ENCODE measurements at places on chromosomes 3 and 15.
A peak's percentile ranks its signal among the peaks of the same experiment; 100 is the strongest.

DNA sequence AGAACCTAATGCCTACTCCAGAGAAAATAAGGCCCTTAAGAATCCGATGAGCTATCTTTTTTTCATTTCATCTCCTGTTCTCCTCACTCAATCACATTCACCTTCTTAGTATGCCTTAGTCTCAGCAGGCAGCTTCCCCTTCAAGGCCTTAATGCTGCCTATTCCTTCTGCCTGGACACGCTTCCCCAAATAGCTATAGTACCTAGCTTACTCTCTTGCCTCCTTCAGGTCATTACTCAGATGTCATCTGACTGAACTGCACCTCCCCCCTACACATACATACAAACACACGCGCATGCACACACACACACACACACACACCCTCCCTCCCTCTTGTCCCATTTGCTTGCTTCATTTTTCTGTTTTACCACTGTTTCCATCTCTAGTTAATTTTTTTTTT is 191.5 kb upstream of the MLF1 start:
- no peak for DNase-seq

DNA sequence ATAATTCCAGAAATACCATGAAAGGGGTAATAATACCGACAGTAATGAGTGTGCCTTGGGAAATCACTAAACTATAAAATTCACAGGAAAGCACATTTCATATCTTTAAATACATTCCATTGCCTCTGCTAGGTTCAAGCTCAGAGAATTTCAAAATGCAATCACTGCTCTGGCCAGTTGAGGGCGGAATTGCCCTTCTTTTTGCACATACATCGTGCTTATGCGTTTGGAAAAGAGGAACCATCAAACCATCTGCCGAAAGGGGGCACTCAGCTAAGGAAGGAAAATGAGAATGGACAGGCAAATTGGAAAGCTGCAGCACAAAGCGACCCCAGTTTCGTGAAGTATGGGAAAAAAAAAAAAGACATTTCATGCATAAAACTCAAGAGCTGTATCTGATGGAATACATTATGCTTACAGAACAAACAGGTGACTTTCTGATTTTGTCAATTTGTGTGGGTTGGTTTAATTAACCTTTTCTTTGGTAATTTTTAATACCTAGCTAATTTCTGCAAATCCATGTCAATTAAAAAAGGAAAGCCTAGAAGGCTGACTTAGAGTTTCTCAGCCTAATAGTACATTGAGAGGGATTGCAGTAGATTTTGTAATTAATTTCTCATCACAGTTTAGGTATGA is 61.4 kb downstream of the TUSC7 start:
- peak; percentile 21 for DNase-seq

GRCh38 chr3:183116025-183116614 is 16.8 kb upstream of the MCCC1 start:
- no peak for DNase-seq

- DNase-seq = no peak
These were observed 352 bp downstream of the CHRD start for GRCh38 chr3:184380185-184380626.

DNA sequence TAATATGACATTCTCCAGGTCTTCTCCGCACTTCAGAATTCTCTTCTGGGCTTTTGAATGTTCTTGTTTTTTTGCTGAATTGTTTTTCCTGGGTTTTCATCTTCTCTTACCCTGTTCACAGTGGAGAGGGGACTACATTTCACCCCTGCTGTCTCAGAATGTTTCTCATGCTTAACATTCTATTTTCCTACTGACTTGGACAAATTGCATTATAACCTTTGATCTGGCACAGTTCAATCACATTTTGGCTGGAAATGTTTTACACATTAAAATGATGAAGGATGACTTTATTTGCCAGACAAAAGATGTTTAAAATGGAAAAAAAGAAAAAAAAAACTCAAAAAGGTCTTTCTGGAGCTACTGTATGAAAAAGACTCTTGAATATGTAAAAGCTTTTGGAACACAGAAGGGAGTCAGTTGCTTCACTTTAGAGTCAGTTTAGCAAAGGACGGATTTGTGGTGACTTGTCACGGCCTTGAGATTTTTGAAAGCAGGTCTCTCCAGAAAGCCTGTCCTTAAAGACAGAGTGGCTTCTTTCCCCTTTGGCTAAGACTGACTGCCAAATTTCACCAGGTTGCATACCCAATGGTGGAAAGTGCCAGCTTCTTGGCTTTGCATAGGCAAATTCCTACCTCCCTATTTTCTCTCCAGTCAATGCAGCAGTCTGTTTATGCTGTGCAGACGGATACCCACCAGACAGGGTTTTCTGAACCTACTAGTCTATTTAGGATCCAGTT is 401.0 kb upstream of the TBL1XR1 start:
- no peak for DNase-seq

GRCh38 chr3:127585163-127585812 is 5.2 kb downstream of the TPRA1 start:
- DNase-seq = no peak

DNA sequence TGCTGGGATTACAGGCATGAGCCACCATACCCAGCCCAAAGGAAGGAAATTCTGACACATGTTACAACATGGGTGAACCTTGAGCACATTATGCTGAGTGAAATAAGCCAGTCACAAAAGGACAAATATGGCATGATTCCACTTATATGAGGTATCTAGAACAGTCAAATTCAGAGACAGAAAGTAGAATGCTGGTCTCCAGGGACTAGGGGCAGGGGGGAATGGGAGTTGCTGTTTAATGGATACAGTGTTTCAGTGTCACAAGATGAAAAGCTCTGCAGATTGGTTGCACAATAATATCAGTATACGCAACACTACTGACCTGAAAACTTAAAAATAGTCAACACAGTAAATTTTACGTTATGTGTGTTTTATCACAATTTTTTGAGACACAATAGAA is 4.1 kb downstream of the SPATA12 start:
- no peak for DNase-seq

DNA sequence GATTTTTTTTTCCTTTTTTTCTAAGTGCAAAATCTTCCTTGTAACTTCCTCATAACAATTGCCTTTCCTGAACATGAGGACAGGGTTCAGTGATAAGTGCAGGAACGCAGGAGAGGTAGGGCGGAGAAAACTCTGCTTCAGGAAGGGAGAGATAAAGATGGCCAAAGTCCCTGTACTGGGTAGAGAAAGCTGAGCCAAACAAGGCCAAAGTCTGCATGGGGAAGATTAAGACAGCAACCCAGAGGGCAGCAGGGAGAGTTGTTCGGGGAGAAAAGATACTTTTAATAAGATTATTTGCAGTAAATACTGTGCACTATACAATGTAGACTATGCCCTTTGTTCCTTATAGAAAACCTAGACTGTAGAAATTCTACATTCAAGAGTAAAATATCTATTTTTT is 55.4 kb upstream of the LRRFIP2 start:
- DNase-seq = no peak

- DNase-seq = no peak
These were observed 155.6 kb downstream of the SEMA6D start for GRCh38 chr15:47872869-47873432.

DNA sequence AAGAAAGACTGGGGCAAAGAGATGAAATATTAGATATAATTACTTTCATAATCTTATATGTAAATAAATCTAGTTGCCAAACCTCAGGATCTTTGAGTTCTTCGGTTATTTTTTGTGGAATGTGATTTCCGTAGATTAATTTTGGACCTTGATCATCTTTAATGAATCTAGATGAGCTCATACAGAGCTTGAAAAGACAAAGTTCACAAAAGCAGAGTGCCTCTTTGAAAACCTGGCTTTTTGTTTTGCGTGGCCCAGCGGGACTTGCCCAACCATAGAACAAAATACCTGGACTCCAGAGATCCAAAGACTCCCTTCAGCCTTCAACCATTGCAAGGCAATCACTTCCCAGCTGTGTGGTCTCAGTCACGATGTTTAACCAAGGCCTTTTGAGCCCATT is 54.8 kb upstream of the CHST2 start:
- no peak for DNase-seq

DNA sequence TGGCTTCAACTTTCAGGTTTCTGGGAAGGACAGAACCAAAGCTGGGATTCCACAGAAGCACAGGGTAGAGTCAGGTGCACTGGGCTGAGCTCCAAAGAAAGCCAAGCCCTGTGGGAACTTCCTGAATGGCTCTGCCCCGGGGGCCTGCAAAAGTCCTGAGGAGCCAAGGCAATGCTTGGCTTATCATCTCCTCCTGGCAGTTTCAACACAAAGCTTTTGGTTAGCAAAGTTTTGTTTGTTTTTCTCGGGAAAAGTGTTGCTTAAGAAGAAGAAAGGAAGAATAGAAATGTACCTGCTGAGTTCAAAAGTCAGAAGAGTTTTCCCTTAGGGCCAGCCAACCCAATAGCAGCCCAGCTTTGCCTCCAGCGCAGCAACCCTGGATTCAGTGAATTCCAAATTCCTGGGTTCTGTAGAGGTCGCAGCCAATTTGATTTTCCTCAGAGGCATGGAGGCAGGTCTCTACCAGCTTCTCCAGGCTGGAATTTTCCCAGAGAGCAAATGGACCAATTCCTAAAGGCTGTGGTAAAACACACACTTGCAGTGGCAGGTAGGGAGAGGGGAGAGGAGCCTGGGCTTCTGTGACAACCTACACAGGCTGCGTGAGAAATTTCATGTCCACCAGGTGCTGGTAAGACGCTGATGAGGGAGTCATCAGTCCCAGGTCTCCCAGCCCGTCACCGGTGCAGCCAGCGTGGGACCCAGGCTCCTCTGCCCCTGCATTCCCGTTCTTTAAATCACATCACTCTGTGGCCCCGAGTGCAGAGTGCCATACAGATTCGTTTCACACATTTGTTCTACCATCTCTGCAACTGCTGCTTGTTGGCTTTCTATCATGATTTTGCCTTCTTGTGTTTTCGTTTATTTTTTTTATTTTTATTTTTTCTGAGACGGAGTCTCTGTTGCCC is 54.3 kb upstream of the SNRPA1 start:
- DNase-seq = no peak

DNA sequence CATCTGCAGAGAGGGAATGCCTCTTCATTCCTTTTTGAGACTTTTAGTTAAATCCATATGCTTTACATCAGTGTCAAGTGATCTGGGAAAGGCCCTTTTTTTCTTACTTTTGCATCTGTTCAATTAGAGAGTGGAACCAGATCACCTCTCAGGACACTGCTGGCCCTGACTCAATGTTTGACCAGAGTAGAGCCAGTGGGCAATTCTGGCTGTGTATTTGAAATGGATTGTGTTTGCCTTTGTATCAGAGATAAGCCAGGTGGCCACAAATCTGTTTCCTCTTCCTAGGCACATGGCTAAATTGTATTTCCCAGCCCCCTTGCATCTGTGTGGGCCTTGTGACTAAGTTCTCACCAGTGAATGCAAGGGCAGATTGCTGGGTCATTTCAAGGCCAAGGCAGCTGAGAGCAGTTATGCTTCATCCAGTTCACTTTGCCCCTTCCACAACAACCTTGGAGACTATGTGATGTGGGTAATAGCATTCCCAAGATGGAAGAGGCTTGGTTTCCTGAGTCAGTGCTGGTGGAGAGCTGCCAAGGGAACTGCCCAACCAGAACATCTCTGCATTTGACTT is 75.6 kb upstream of the CACNA2D3 start:
- no peak for DNase-seq

DNA sequence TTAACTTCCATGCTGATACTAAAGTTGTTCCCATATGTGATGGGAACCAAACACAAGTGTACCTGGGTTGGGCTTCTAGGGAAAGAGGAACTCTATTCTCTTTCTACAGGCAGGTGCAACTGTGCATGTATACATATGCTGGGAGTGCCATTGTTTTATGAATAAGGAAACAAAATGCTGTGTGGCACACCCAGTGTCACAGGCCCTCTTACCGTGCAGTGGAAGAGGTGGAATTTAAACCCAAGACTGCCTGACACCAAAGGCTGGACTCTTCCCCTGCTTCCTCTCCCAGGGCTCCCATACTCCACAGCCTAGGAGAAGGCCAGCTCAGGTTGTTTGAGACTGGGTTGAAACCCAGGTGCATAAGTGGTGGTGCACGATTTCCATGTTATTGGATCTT is 1.9 kb upstream of the FETUB start:
- DNase-seq = no peak

GRCh38 chr3:113234688-113235260 is 23.4 kb downstream of the BOC start:
- DNase-seq = no peak

GRCh38 chr3:152797751-152798432 is 37.0 kb upstream of the P2RY1 start:
- DNase-seq = no peak

- DNase-seq = no peak
These were observed 18.5 kb upstream of the SENP5 start for GRCh38 chr3:196849180-196849741.

DNA sequence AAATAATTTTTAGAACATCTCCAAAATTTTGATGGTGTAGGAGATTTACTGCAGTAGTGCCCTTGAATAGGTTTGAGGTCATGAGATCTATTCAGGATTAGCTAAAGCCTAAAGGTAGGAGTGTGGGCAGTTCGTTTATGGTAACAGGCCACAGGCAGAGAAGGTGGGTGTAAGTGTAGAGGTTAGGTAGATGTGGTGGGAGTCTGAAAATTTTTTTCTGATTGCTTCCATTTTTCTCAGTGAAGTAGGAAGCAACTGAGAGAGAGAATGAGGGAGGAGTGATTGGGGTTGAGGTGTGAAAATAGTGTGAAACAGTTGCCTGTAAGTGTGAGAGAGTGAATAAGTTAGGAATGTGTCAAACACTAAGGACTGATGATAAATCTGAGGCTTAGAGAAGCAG is 2.2 kb upstream of the ELL3 start:
- no peak for DNase-seq

DNA sequence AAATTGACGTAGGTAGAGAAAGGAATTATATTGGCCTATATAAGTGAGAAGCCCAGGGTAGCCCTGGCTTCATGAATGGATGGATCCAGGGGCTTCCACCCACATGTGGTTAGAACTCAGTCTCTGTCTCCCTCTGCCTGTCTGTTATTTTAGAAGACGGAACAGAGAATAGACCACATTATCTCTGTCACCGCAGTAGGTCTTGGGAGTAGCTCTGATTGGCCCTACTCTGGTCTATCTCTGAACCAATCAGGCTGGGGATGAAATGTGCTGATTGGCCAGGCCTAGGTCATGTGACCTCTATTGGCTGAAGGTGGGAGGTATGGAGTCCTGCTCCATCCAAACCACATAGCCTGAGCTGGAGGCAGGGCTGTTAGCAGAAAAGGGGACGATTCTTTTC is 143.0 kb upstream of the PRR23C start:
- DNase-seq = no peak
